ENCODE measurements at places on chromosomes 7 and 10. TPM values are rescaled to one million over a fixed set of nuclear protein-coding genes. Genes with fewer than 3 reads are reported as not detected.

The TMEM229A gene
- not detected for total RNA-seq

The VENTX gene
- total RNA-seq: not detected

The PPP1R17 gene
- total RNA-seq: not detected

The TSPAN12 gene
- 7.0 TPM for total RNA-seq

The TRIM50 gene
- total RNA-seq: not detected

The GPER1 gene
- total RNA-seq: 0.21 TPM

The MMRN2 gene
- 3.9 TPM for total RNA-seq

The SPDYE11 gene
- not detected for total RNA-seq

The GPR146 gene
- total RNA-seq: 2.8 TPM

The SPACDR gene
- 0.85 TPM for total RNA-seq

The OPN1SW gene
- not detected for total RNA-seq

The DIP2C gene
- total RNA-seq: 1.3 TPM

The CCDC3 gene
- total RNA-seq: 0.96 TPM

The BMPER gene
- 0.48 TPM for total RNA-seq

The ITGB8 gene
- total RNA-seq: 24.9 TPM

The GCK gene
- 0.21 TPM for total RNA-seq

The LEP gene
- total RNA-seq: 0.24 TPM

The ITGA8 gene
- total RNA-seq: not detected

The VTI1A gene
- total RNA-seq: 24.9 TPM

The CDK14 gene
- total RNA-seq: 10.4 TPM

The COMMD3 gene
- total RNA-seq: 30.7 TPM

The PRSS37 gene
- not detected for total RNA-seq

The COL1A2 gene
- 3.1 TPM for total RNA-seq

The CTTNBP2 gene
- total RNA-seq: 1.1 TPM

The PHKG1 gene
- 1.2 TPM for total RNA-seq

The LRMDA gene
- 3.1 TPM for total RNA-seq

The TFR2 gene
- 1.3 TPM for total RNA-seq

The CLDN4 gene
- 60.3 TPM for total RNA-seq

The HYCC1 gene
- total RNA-seq: 23.4 TPM

The IDE gene
- 26.9 TPM for total RNA-seq

The MSMB gene
- total RNA-seq: not detected

The CTAGE15 gene
- total RNA-seq: 0.48 TPM

The HOXA4 gene
- 0.24 TPM for total RNA-seq

The CYCS gene
- 54.4 TPM for total RNA-seq

The CFAP43 gene
- total RNA-seq: 0.48 TPM

The CYP26C1 gene
- 0.24 TPM for total RNA-seq

The ADCYAP1R1 gene
- total RNA-seq: not detected

The CYP2C8 gene
- total RNA-seq: not detected

The MICALL2 gene
- total RNA-seq: 9.9 TPM

The RASA4B gene
- 3.9 TPM for total RNA-seq

The TRIL gene
- total RNA-seq: not detected

The PILRA gene
- total RNA-seq: under 0.01 TPM

The FXYD4 gene
- not detected for total RNA-seq

The IGFBP3 gene
- 133 TPM for total RNA-seq

The KIF5B gene
- 154 TPM for total RNA-seq

The AGMO gene
- total RNA-seq: 0.43 TPM

The SLC35G1 gene
- 2.9 TPM for total RNA-seq

The HABP2 gene
- total RNA-seq: not detected

The KAZALD1 gene
- 0.64 TPM for total RNA-seq

The ABCF2 gene
- 85.5 TPM for total RNA-seq

The PNLIPRP2 gene
- not detected for total RNA-seq

The TACR2 gene
- not detected for total RNA-seq
